A172 (cell line): ENCODE measurements at places on chromosomes 4 and X.
A peak's percentile ranks its signal among the peaks of the same experiment; 100 is the strongest.

DNA sequence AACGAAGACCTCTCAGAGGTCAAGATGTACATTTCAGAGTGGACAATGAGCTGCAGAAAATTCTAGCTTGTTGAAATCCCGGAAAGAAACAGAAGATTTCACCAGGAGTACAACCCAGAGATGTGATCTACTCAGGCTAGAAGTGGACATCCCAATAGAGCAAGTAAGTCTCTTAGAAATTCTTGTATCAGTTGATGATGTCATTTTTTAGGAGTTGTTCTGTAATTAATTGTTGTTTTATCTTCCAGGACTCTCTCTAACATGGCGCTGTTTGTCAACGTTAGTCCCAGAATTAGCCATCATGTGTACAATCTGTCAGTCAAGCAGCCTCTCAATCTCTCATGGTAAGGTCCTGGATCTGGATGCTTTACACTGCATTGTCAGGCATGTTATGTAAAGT is 174.4 kb downstream of the GRIA3 start:
- no peak for DNase-seq

- no peak for DNase-seq
These were observed 347.6 kb upstream of the FAM241A start for GRCh38 chr4:111797455-111798163.

DNA sequence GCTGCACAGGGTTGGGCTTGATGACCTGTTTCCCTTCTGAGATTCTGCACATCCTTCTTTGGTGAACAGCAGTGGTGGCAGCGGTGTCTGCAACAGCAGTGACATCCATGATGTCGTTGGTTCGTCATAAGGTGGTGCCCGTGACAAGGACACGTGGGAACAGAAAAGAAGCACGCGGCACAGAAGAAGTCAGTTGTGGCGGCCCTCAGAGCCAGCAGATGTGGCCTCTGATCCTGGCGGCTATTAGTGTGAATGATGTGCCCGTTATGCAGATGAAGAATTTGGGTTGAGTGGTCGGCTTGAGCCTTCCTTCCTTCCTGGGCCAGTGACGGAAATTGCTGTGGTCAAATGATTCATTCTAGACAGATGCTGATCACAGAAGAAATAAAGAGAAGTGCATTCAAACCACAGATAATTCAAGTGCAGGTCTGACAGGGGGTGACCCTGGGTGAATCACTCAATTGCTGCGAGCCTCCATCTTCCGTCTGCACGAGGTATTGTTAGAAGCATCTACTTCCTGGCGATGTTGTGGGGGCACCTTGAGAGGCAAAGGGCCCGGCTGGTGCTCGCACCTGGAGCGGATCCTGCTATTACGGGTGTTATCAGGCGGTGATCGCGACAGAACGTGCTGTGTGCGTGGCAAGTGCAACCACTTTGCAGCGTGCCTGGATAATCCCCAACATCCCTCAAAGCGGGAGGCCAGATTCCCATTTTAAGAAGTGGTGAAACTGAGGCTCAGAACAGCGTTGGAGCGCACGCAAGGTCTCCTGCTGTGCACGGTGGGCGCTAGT is 215.2 kb upstream of the PSAPL1 start:
- DNase-seq: peak; percentile 98

DNA sequence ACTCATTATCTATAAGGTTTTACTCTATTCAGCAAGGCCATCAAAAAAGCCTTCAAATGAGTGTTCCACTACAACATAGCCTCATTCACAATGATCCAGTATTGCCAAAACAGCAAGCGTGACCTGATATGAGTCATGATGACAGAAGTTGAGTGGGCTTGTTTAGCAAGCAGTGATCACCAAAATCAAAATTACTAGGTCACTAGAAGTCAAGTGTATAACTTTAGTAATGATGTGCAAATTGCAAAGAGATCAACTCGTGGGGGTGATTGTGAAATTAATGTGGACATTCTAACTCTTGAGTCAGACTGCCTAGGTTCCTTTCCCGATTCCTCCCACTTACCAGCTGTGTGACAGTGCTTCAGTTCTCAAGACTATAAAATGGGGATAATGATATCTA is 124.5 kb downstream of the CHM start:
- DNase-seq: no peak

- DNase-seq: no peak
These were observed 87.5 kb upstream of the NKX1-1 start for GRCh38 chr4:1493540-1494287.

- no peak for DNase-seq
These were observed 18.2 kb upstream of the RASL11B start for GRCh38 chr4:52843958-52844357.

DNA sequence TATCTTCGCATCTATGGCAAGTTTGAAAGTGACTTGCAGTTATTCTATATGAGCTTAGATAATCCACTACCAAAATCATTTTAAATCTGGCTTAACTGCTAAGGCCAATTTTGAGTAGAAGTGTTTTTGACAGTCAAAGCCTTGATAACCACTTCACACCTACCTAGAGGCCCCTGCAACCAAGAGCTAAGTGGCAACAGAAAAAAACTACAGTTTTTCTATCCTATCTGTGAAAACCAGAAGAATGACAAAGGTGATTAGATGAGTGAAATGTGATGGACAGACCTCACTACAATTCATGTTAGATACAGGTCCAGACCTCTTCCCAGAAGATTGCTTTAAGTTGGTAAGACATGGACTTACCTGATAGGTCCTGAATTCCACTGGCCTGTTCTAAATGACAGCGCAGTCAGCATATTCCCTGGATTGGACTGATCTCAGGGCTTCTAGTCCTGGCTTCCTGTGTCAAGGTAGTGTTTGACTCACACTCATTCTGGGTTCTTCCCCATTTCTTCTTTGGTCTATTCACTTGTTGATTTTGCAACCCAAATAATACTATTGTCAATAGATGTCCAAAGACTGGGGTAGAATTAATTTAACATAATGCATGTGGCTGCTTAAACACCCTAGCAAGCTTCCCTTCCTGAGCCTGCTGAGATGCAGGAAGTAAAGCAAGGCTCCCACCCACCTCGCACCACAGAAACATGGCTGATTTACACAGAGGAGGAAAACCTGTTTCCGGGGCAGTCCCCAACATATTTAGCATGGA is 65.1 kb downstream of the PPP3CA start:
- no peak for DNase-seq

GRCh38 chrX:119655125-119655524 is 37.8 kb downstream of the SEPTIN6 start:
- DNase-seq: peak; percentile 53

DNA sequence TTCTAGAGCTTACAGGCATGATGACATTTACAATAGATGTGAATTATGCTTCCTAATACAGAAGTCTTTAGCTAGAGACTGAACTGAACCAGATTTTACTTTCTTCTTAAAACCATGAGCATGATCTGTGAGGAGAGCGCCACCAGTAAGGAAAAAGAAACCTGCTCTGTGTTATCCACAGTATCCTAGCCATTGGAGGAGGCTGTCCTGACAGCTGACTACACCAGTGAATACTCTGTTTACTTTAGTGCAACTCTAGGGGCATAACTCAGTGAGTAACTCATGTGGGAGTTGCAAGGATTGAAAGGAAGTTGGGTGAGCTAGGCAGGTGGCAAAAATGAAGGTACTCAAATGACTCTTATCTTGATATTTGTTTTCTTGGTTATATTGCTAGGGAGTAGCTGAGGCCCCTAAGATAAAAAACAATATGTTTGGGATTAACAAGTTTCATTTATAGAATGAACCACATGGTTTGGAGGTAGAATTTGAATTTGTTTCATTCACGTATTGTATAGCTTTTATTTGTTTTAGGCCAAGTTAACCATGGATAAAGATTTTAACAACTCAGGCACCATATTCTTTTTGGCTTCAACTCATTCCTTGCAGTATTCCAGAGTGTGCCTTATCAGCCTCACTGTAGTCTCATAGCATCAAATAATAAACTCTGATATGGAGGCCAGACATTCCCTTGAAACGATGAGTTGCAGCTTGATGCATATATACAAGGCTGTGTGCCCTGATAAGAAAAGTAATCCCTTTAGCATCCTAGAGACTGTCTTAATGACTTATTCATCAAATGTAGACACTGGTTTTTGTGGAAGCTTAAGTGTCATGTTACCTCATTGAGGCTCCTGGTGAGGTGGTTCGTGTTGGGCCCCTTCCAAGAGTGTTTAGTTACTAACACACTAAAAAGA is 2.5 kb downstream of the BMP3 start:
- DNase-seq: no peak

- DNase-seq: no peak
These were observed 68.8 kb downstream of the IL15 start for GRCh38 chr4:141705048-141705746.

DNA sequence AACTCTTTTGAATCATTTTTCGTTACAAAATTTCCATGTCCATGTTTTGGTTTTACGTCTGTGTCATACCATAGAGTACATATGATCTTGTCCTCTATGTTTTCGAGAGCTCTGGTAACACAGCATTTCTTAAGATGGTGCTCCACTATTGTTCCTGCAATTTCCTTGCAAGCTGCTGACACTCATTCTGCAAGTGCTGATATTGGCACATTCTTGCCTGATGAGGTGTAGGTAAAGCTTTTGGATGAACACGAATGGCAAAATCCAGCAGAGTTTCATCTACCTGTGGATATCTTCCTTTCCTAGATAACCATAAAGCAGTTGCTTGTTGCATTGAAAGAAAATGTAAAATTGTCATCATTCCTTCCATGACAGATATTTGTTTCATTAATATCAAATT is 41.3 kb downstream of the MAGEB17 start:
- no peak for DNase-seq

GRCh38 chr4:41887821-41888686 is 47.2 kb upstream of the TMEM33 start:
- DNase-seq: peak; percentile 19

DNA sequence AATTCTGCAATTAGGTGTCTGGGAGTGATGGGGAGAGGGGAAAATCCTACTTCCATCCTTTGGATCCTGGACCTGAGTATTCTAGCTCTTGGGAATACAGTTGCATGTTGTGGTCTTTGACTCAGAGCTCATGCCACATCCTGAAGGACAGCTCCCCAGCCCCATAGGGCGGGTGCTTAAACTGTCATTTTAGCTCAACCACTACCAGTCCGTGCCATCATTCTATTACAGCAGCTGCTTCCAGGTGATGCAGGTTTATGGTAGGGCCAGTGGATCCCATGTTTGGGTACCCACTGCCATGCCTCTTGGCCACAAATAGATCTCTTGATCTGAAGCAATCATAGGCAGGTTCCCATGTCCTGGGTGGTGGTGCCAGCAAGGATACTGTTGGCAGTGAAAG is 34.7 kb downstream of the CCKAR start:
- DNase-seq: no peak

- no peak for DNase-seq
These were observed 335.0 kb downstream of the BMPR1B start for GRCh38 chr4:95092766-95093165.

GRCh38 chr4:24765376-24765988 is 29.9 kb upstream of the SOD3 start:
- DNase-seq: no peak

- no peak for DNase-seq
These were observed 5.1 kb upstream of the SLC10A3 start for GRCh38 chrX:154495472-154495922.

- DNase-seq: no peak
These were observed 36.4 kb downstream of the TMEM131L start for GRCh38 chr4:153502584-153502983.

DNA sequence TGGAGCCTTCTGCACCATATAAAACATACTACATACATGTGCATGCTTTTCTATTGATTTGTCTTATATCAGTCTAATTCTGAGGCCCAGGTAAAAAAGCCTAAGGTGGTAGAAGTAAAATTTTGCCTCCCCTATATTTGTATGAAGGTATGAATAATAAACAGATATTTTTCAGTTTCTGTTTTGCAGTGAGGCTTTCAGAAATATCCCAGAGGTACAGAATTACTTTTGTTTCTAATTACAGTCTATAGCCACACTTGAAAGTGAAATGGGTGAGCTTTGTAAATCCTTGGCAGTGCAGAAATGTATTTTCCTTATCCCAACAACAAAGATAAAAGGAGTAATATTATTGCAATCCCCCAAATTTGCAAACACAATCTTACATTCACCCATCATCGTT is 59.5 kb downstream of the DDX60 start:
- no peak for DNase-seq

DNA sequence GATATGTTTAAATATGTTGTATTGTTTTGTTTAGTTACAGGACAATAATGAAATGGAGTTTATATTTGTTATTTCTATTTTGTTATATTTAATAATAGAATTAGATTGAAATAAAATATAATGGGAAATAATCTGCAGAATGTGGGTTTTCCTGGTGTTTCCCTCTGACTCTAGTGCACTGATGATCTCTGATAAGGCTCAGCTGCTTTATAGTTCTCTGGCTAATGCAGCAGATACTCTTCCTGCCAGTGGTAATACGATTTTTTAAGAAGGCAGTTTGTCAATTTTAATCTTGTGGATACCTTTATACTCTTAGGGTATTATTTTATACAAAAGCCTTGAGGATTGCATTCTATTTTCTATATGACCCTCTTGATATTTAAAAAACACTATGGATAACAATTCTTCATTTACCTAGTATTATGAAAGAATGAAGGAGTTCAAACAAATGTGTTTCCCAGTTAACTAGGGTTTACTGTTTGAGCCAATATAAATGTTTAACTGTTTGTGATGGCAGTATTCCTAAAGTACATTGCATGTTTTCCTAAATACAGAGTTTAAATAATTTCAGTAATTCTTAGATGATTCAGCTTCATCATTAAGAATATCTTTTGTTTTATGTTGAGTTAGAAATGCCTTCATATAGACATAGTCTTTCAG is 26.9 kb downstream of the NUDT6 start:
- no peak for DNase-seq

DNA sequence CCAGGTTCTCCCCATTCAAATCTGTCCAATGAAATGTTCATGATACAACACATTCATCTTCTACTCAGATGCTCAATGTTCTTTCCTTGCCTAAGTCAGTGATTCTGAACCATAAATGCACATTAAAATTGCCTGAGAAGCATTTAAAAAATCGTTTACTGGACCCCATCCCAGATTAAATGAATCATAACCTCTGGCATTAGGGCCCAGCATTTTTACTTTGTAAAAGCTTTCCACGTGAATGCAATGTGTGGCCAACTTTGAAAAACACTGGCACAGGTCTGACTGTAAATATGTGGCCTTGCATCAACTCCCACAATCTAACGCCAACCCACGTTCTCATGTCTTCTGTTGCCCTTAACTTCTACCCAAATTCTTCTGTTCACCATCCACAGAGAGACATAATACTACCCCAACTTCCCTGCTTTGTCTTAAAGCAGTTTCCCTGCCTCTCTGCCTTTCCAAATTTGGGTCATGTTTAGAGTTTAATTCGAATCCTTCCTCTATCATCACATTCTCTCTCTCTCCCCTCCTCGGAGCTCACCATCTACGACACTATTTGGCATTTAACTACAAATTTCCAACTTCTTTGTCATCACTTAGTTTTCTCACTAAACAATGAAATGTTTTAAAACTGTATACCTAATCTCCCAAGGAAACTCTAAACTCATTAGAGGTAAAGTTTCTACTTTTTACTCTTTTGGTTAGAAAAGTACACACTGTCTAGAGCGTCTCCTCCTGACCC is 78.7 kb downstream of the PRKG2 start:
- DNase-seq: peak; percentile 6
